Stimulated activated CD4-positive, alpha-beta T cell treated with anti-CD3 and anti-CD28 coated beads, Interleukin-4, amount 100 ng/mL, for 4 hours (primary cell): ENCODE measurements at places on chromosomes 13 and 19.

- no peak for DNase-seq
Observed at GRCh38 chr19:53394522-53394973, 401 bp upstream of the ZNF765 start.

GRCh38 chr19:55345818-55346724 lies 6.4 kb downstream of the KMT5C start:
- no peak for DNase-seq

DNA sequence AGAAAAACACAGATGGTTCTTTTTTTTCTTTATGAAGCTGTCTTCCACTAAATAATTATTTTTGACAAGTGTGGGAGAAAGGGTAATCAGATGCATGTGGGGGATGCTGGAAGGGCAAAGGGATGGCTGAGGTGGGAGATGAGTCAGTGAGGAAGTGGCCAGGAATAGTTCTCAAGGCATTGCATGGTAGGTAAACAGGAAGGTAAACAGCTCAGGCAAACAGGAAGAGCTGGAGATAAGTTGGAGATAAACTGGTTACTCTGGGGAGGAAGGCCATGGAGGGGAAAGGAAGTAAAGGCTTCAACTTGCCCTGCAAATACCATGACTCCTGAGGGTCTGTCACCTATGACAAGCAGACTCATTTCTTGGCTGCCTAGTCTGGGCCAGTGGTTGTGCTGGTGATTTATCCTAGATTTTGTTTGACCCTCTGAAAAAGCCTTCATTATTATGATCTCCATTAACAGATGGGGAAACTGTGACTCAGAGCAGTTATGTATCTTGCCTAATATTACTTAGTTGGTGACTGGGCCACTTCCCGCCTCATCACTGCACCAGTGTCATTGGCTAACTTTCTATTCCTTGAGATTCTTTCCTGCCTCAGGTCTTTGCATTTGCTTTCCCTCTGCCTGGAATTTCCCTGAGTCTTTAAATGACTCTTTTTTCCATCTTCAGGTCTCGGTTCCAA lies 17.1 kb downstream of the ACTL9 start:
- no peak for DNase-seq

GRCh38 chr13:99154064-99154463 lies 46.6 kb upstream of the UBAC2 start:
- no peak for DNase-seq

- DNase-seq: peak; percentile 37
Observed at GRCh38 chr19:40601134-40601974, at the start of gene LTBP4. Gene LTBP4 (plus strand): TSS chr19:40601369. CDS start chr19:40601388, 19 bp downstream.

- no peak for DNase-seq
Observed at GRCh38 chr13:49938314-49938713, 2.2 kb upstream of the SPRYD7 start.

GRCh38 chr13:48853728-48854102 lies 122.0 kb upstream of the FNDC3A start:
- DNase-seq: no peak

DNA sequence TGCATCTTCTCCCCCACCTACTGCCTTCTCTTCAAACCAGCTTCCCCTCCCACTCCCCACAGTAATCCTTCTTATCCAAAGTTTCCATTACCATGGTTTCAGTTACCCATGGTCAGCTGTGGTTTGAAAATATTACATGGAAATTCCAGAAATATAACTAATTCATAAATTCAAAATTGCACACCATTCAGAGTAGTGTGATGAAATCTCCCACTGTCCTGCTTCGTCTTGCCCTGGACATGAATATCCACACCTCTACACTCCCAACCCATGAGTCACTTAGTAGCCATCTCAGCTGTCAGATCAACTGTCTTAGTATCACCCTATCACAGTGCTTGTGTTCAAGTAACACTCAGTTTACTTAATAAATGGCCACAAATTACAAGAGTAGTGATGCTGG lies 3.8 kb upstream of the KCTD12 start:
- DNase-seq: no peak

GRCh38 chr13:68261105-68261504 lies 1031.0 kb upstream of the PCDH9 start:
- DNase-seq: no peak

DNA sequence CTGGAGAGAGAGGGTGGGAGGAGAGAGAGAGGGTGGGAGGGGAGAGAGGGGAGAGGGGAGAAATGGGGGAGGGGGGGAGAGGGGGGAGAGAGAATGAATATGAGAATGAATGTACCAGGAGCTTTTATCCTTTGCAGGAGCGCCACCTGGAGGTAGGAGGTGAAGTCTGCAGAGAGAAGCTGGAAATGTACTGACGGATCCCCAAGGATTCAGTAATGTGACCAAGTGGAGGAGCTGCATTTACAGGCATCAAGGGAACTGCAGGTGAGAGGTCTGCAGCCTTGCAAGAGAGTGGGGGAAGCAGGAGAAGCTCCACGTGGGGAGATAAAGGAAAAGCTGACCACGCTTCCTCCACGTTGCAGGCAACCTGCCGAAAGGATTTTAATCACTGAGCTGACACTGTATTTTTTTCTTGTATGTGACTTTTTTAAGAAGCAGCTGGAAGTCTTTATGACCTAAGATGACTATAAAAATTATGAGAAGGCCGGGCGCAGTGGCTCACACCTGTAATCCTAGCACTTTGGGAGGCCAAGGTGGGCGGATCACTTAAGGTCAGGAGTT lies 33.7 kb downstream of the VSTM1 start:
- peak; percentile 27 for DNase-seq

- DNase-seq: no peak
Observed at GRCh38 chr13:111202745-111203144, 87.6 kb downstream of the ARHGEF7 start.

DNA sequence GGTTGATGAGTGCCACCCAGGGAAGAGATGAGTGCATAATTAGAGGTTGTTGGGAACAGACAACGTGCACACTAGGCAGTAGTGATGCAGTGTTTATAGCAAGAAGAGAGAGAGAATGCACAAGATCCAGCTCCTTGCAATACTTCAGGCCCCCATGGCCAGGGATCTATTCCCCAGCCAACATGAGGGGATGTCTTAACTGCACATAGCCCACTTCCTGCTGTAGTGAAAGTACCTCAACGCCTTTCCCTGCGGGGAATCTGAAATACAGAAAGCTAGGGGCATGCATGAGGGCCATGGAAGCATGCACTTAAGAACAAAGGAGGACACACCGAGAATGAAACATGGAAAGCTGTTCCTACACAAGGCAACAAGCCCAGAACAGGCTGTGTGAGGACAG lies 636.7 kb upstream of the GPC6 start:
- DNase-seq: no peak

DNA sequence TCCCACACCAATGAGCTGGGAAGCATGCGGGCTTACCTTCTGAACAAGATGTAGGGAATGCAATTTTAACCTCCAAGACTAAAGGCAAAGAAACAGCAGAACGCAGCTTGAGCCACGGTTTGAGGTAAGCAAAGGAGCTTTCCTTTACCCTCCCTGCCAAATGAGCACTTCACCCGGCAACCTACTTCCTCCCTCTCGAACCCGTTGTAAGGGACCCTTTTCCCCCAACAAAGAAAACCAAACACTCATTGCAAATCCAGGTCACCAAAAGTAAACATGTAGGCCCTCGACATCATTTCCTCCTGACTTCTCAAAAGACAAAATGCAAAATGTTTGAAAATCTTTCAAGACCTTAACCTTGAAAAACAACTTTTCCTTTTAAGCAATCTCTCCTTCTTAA lies 65.3 kb downstream of the ABCC4 start:
- no peak for DNase-seq
